ENCODE measurements at places on chromosomes 12 and 14.

DNA sequence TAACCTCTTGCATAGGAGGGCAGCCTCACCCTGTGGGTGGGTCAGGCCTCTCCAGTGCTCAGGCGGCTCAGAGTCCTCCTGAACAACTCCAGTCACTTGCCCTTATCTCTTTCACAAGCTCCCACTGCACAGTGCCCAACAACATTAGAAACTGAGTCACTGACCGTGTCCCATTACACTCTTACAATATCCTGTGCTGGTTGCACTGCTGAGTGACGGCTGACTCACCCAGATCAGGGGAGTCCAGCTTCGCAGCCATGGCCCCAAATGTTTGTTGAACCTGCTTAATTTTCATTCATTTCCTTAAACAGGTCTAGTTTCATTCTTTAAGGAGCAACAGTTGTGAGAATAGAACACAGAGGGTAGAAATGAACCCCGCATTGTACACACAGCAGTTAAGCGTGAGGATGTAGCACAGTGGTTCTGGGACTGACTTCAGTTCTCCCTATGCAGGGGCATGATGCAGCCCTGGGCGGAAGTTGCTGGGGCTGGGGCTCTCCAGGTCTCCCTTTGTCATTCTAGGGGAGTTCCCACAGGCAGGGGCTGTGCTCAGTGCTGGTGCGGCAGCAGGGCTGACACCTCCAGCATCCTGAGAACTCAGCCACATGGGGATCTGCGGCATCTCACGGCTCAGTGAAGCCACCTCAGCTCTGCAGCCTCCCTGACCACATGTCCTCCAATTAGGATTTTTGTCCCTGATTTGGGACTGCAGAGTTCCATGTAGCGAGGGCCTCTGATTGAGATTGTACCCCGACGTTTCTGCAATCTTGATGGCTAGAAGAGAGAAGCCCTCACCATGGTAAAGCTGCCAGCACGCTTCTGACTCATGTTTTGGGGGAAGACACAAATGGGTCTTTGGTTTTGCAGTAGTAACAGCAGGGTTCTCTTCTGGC lies 16.1 kb downstream of the GPR68 start:
- peak; percentile 91 for DNase-seq

- no peak for DNase-seq
Observed at GRCh38 chr12:66952668-66953067, 273.8 kb upstream of the GRIP1 start.

GRCh38 chr12:19402743-19403431 lies 36.4 kb upstream of the AEBP2 start:
- DNase-seq, result no peak

DNA sequence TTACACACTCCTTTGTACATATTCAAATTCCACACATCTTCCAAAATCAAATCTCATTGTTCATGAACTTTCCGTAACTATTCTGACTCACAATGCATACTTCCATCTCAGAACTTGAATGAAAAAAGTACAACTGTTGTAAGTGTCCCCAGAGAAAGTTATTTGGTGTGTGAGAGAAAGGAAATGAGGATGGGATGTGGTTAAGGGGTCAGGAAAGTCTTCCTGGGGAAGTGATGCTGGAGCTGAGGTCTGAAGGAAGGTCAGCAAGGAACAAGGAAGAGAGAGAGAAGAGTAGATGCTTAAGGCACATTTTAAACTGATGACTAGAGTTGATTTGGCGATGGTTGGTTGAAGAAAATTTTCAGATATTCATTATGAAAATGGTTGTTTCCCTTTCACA lies 340.0 kb upstream of the STXBP6 start:
- DNase-seq, result no peak

GRCh38 chr12:13839365-13840336 lies 141.8 kb downstream of the GRIN2B start:
- no peak for DNase-seq

GRCh38 chr14:70881549-70882177 lies 25.6 kb upstream of the PCNX1 start:
- no peak for DNase-seq

GRCh38 chr12:40086471-40086870 lies 19.4 kb downstream of the SLC2A13 start:
- no peak for DNase-seq
